ENCODE measurements at places on chromosomes 16 and 17.

DNA sequence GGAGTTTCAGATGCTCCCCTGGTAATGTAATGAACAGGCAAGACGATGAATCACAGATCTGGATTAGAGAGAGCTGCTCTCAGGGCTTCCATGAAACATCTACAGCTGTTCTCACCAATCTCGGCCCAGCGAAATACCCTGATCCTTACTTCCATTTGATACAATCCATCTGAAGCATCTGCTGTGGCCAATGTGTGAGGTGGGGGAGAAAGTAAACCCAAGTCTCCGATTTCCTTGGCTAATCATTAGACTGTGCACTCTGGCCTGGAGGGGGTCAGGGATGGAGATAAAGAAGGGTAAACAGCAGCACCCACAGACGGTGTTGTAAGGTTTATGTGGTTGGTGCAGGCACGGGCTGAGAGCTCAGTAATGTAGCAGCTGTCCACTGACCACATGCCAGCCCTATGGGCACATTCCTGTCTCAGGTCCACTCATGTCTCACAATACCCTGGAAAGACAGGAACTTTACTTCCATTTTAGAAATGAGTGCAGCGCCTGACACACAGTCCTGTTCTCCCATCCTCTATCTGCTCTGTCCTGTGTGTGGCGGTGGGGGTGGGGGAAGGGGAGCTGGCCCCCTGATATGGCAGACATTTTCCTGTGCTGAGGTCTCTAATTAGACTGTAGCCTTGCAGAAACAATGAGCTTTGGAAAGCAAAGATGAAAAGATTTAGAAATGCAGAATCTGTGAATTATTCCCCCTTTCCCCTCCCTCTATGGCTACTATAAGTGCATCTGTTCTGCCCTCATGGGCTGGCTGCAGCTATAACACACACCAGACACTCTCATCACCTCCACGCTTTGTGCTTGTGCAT, 48.3 kb upstream of the ERN1 start:
- no peak for DNase-seq

GRCh38 chr16:50304467-50305440, 38.4 kb downstream of the ADCY7 start:
- no peak for DNase-seq

GRCh38 chr17:63475491-63476412, 1.1 kb upstream of the ACE start:
- no peak for DNase-seq

GRCh38 chr17:5677620-5678019, 93.3 kb upstream of the NLRP1 start:
- DNase-seq, result no peak

- DNase-seq, result no peak
These were observed 111.8 kb downstream of the NTN1 start for GRCh38 chr17:9132944-9133610.

DNA sequence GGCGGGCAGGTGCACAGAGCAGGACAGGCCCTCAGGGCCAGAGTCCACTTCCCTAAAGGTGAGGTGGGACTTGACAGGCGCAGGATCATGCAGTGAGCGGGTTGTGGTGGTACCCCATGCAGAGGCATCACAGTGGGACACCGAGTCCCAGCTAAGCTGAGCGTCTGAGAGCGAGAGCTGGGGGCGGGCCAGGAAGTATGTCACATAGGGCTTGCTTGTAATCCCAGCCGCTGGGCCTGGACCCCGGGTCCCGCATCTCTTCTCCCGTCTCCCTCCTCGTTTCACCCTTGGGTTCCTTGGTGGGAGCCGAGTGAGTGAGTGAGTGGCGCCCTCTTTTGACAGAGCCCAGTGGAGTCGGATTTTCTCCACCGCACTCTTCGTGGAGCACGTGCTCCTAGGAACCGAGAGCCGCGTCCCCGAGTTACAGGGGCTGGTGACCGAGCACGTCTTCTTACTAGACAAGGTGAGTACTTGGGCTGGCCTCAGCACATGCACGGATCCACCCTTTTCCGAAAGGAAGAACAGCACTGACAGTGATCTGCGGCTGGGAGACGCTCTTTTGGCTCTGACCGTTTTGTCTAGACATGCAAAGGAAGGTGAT, 50.8 kb upstream of the ENDOV start:
- DNase-seq, result no peak

DNA sequence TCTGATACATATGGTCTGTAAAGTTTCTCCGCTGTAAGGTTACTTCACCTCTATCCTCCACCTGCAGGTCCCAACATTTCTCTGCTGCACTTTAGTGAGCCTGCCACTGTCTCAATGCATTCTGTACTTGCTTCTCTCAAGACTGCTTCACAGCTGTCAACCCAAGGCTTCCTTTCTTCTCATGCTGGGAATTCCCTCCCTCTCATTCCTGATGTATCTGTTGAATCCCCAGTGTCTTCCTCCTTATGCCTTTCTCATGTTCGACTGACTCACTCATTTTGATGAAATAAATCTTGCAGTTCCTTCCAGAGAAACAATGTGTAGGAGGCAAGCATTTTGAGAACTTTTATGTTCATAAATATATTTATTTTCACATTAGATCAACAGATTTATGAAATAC, 288.3 kb downstream of the CNTNAP4 start:
- DNase-seq, result no peak

DNA sequence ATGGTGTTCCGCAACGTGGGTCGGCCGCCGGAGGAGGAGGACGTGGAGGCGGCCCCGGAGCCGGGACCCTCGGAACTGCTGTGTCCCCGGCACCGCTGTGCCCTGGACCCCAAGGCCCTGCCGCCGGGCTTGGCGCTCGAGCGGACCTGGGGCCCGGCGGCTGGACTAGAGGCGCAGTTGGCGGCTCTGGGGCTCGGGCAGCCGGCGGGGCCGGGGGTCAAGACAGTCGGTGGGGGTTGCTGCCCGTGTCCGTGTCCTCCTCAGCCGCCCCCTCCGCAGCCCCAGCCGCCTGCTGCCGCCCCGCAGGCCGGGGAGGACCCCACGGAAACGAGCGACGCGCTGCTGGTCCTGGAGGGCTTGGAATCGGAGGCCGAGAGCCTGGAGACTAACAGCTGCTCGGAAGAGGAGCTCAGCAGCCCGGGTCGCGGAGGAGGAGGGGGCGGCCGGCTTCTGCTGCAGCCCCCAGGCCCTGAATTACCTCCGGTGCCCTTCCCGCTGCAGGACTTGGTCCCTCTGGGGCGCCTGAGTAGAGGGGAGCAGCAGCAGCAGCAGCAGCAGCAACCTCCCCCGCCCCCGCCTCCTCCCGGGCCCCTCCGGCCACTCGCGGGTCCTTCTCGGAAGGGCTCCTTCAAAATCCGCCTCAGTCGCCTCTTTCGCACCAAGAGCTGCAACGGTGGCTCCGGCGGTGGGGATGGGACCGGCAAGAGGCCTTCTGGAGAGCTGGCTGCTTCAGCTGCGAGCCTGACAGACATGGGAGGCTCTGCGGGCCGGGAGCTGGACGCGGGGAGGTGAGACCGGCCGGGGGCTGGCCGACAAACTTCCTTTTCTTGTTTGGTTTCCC, 821 bp downstream of the SOCS7 start:
- DNase-seq, result no peak

DNA sequence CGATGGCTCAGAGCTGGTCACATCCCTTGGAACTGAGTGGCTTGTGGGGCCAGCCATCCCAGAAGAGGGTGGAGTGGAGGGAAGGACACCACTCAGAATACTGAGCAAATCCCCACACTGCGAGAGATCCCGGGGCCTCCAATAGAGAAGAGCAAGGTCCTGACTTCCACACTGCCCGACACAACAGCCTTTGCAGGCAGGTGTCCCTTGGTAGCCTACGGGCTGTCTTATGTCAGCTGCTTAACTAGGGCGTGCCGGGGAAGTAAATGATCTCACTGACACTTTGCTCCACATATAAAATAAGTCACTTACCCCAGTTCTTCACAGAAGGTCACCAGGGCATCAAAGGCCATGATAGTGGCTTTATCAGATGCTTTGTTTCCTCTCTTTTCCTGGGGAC, 16.1 kb downstream of the RECQL5 start:
- no peak for DNase-seq

DNA sequence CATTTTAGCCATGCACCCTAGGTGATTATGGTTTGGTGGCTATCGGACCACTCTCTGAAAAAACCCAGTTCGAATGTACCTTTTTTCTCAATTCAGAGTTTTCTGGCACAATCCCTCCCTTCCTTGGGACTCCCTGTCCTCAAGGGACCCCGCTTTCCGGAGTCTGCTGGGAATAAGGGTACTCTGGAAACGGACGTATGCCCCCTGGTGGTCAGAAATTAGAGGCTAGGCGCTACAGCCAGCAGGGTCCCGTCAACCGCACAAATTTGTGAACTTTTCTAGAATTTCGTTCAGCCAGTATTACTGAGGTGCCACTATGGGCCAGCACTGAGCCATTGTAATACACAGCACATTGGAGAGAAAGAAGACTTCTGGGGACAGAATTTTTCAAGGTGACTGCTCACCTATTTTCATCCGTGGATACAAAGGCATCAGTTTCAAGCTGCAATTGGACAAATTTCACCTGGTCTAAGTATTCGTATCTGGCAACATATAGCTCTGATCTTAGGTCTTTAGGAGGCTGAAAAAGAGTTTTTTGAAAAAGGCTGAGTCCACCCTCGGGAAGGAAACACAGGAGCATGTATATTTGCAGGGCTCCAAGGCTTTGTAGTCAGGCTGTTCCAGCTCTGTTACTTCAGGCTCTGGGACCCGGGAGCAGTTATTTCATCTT, 27.1 kb upstream of the CRYBA1 start:
- peak; percentile 58 for DNase-seq

DNA sequence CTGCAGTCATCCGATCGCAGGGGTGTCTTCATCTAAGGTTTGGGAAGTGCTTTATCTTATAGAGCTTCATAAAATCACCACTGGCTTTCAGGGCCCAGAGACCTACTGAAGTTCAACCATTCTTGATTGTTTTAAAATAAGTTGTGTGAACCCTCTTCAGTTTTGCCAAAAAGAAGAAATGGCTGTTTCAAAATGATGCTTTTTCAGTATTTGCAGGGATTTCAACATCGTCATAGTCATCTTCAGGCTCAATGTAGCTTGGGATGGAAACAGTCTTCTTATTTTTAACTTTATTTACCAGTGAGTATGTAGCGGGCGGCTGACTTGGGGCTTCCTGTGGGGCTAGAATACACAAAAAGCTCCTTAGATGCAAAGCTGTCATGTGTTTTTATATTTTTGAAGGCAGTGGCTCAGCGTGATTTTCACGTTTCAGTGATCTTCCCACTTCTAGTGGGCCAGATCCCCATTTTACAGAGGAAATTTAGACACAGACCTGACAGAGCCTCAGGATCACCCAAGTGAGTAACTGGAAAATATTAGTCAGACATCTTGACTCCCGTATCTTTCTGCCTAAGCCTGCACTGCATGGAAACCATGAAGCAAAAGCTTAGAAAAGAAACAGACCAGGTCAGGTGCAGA, 19.1 kb upstream of the ZNF594 start:
- no peak for DNase-seq

GRCh38 chr16:6573577-6573976, 759.1 kb upstream of the RBFOX1 start:
- DNase-seq, result no peak

DNA sequence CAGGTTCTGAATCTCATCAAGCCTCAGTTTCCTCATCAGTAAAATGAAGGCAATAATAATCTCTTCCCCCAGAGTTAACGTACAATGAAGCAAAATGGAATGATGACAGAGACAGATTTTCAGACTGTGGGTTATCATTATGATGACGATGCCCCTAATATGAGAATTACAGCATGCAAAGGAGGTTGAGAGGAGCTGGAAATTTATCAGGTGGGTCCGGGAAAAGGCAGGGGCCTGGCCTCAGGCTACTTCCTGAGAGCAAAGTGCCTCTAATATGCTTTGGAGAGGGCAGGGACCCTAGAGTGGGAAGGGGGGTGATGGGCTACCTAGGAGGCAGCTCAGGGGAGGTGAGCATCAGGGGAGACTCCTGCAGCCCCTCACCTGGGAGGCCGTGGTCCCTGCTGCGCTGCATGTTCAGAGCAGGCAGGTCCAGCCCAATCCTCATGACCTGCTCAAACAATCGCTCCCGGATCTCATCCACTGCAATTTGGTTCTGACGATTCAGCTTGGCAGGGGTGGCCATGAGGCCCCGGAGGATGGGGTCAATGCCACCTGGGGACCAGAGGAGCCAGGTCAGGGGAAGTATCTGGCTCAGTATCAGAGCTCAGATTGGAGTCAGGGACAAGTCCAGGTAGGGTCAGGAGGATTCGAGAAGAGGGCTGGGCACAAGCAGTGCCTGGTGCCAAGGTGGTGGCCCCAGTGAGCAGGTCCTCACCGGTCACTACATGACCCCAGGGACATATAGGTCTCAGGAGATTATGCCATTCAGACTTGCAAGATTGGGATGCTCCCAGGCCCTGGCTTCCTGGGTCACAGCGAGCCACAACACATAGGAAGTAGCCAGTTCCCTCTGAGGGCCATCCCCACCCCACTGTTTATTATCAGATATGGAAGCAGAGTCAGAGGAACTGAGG, 8.1 kb downstream of the MPO start:
- DNase-seq, result no peak

GRCh38 chr17:20979792-20980083, 63.1 kb downstream of the USP22 start:
- no peak for DNase-seq

GRCh38 chr17:8144401-8145231, 7.6 kb downstream of the PER1 start:
- DNase-seq, result no peak

- peak; percentile 16 for DNase-seq
These were observed 7.9 kb upstream of the SLFN14 start for GRCh38 chr17:35568561-35568960.

- DNase-seq, result no peak
These were observed 789.9 kb upstream of the KIF2B start for GRCh38 chr17:53032861-53033271.

DNA sequence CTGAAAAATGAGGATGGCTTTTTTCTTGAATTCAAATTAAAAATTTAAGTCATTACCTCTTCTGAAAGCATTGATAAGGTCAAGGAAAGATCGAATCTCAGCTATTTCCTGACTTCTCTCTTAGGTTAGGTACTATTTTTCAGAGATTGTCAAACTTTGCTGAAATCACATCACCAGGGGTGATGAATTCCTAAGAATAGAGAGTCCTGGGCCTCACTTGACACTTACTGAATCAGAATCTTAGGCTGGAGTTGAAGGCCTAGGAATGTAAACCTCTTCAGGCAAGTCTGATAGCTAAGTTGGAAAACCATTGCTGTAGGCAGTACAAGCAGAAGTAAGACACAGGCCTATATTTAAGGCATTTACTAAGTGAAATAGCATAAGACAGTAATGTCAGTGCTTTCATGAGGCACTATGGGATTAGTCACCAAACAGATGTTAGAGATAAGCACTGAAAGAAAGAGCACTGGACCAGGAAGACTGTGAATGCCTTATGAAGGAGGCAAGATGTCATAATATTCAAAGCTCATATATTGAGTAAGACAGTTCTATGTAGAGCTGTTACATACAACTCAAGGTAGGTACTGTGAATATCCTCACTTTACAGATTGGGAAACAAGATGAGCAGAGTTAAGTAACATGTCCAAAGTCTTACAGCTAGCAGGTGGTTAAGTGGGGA, 21.5 kb downstream of the DCAF7 start:
- DNase-seq, result no peak

DNA sequence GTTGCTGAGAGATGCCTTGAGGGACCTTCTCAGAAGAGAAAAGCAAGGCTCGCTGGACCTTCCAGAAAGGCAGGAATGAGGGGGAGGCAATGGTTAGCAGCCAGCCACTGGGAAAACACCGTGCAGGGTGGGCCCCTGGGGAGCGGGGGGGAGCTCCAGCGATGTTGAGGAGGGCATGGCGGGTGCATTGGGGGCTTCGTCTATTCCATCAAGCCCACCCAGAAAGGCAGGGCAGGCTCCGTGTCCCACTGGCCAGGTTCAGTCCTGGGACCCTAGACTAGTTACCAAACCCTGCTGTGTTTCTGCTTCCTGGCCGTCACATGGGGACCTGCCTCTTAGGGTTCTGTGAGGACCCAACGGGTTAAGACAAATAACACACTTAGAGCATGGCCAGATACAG, 64.6 kb downstream of the AXIN2 start:
- no peak for DNase-seq

GRCh38 chr17:45432405-45433158, at the start of gene ARHGAP27:
ARHGAP27 (minus strand) TSS chr17:45432870; CDS start chr17:45430279, 2,591 bp downstream.
- peak; percentile 29 for DNase-seq

All from central memory CD4-positive, alpha-beta T cell (primary cell).